ENCODE measurements at places on chromosomes 13 and 19. TPM values are rescaled to one million over a fixed set of nuclear protein-coding genes. Genes with fewer than 3 reads are reported as not detected.

DNA sequence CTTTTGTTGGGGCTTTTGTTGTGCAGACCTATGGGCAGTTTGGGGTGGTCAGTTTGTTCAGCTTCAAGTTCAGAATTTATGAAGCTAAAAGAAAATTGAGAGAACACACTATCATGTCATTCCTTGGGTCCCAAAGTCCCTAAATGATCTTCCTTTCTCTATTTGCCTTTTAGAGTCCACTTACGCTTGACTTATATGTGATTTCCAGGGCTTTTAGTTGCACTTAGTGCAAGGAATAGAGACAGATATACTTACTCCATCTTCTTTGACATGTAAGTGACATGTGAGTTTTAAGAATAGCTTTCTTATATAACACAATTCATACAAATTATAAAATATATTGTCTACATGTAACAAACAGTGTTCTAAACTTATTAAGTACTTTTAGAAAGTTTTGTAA, 660.1 kb upstream of the SLITRK1 start:
- no peak overlapping the region for H3K4me3 ChIP-seq
- no peak for DNase-seq
- no peak overlapping the region for H3K27ac ChIP-seq
- H3K36me3 ChIP-seq: no peaks in the 10 kb centered on the region
- H3K4me1 ChIP-seq: no peaks in the 10 kb centered on the region

DNA sequence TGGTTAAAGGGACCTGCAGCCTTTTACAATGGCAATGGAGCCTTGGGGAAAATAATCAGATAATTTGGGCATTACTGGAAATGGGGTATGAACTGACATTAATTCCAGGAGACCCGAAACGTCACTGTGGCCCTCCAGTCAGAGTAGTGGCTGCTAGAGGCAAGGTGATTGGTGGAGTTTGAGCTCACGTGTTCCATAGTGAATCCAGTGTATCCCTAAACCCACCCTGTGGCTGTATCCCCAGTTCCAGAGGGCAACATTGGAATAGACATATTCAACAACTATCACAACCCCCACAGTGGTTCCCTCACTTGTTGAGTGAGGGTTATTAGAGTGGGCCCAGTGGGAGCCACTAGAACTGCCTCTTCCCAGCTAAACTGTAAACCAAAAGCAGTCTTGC, 3.3 kb upstream of the LILRA2 start:
- H3K4me3 ChIP-seq: no peak overlapping the region
- H3K4me1 ChIP-seq: peaks cover 20% of the 10 kb centered on the region
- DNase-seq: no peak
- peaks cover 35% of the 10 kb centered on the region for H3K27me3 ChIP-seq
- H3K27ac ChIP-seq: no peak overlapping the region

DNA sequence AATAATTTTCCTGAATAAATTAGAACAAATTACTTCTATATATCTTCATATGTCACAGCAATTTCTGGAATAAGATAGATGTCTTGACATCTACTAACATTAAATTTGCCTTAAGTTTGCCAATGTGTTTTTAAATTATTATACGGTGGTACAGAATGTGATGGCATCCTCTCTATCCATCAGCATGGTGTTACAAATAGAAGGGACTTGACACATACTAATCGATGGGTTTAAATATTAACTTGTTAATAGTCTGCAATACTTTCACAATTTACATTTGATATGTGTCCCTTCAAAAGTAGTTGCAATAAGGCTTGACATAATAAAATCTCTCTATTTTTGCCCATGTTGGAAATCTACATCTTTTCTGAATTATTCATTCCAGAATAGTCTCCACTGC, 65.1 kb upstream of the PRR20A start:
- H3K4me1 ChIP-seq: no peaks in the 10 kb centered on the region
- no peak for DNase-seq
- no peaks in the 10 kb centered on the region for H3K27me3 ChIP-seq
- no peak overlapping the region for H3K4me3 ChIP-seq

CTU1 gene
- 3.2 TPM for total RNA-seq
